ENCODE measurements at places on chromosomes 16 and 17. TPM values are rescaled to one million over a fixed set of nuclear protein-coding genes. Genes with fewer than 3 reads are reported as not detected.

- DNase-seq = no peak
These were observed 11.1 kb upstream of the WFDC1 start for GRCh38 chr16:84283314-84284153.

DNA sequence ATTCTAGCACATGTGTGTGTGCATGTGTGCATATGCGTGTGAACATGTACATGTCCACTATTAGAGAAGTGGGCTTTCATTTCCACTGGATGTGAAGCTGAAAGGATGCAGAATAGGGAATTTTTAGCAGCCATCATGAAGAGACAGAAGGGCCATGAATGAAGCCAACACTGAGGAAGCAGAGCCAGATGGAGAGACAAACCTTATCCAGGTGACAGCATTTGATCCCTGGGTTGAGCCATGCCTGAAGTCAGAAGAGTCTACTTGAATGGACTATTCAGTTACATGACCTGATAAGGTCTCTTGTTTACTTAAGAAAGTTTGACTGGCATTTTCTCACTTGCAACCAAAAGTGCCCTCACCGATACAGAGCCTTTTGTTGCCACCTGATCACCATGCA lies 88.4 kb downstream of the ASIC2 start:
- DNase-seq = no peak

DNA sequence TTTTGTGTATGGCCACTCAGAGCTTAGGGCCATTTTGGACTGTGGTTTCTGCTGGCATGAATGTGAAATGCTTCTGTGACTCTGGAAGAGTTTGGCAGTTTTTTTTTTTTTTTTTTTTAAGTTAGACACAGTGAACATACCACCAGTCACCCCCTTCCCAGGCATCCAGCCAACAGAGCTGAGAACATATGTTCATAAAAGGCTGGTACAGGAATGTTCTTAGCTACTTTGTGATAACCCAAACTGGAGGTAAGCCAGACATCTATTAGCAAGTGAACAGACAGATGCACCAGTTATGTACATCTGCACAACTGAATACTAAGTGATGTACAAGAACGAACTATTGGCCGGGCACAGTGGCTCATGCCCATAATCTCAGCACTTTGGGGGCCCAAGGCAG lies 92.7 kb downstream of the ABCC1 start:
- no peak for DNase-seq

GRCh38 chr17:64337676-64338075 lies 53.0 kb downstream of the PECAM1 start:
- DNase-seq = no peak

- DNase-seq = no peak
These were observed 11.7 kb downstream of the GPRC5B start for GRCh38 chr16:19872935-19873334.

DNA sequence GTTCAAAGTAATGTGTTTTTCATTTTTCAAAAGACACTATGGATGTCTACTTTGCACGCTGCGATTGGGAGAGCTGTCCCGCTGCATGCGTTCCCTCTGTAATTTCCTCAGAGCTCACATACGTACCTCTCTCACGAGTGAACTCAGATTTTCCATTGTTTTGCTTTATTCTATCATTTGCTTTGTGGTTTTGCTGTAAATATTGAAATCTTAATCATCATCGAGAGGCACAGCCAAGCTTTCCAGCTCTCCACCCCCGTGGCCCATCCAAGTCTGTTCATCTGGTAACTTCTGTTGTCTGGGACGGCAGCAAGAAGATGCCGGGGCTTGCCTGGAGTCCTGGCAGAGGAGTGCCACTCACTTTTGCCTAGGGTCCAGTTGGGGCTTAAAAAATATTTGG lies 21.1 kb downstream of the TMC6 start:
- DNase-seq = no peak

GRCh38 chr17:14641117-14641516 lies 340.2 kb downstream of the HS3ST3B1 start:
- no peak for DNase-seq

- DNase-seq = no peak
These were observed 27.2 kb downstream of the UNKL start for GRCh38 chr16:1387331-1387730.

GRCh38 chr17:41392278-41392677 lies 5.1 kb downstream of the KRT31 start:
- DNase-seq = no peak

Gene SECTM1
- polyA plus RNA-seq = not detected

Gene TMEM256
- polyA plus RNA-seq = 30.7 TPM

Gene TMEM238L
- not detected for polyA plus RNA-seq

Gene LYRM1
- polyA plus RNA-seq = 23.8 TPM

Gene SMIM36
- polyA plus RNA-seq = not detected

Data from immature natural killer cell (primary cell).